Progenitor cell of endocrine pancreas (in vitro differentiated cells): ENCODE measurements at places on chromosomes 5 and 9.

DNA sequence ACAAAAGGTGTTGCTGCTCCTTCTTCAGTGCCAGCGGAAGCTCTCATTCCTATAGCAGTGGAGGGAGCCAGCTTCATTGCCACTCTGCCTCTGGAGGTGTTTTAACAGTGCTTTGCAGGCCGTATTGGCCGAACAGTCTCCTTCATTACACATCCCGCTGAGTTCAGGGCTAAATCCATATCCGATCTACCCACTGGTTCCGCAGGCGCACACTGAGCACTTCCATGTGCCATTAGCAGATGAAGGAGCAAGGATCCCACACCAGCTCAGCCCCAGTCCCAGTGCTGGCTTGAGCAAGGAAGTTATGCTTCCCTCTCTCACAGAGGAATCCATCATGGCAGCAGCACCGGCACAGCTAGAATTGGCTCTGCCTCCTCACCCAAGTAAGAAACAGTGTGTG is 121.2 kb upstream of the IRX2 start:
- DNase-seq, result no peak

DNA sequence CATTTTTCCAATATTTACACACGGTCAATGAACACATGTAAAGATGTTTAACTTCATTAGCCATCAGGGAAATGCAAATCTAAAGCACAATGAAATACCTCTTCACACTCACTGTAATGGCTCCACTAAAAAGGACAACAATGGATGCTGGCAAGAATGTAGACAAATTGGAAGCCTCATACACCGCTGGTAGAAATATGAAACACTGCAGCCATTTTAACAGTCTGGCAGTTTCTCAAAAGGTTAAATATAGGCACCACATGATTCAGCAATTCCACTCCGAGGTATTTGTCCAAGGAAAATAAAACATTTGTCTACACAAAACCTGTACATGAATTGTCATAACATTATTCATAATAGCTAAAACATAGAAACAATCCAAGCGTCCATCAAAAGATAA is 20.0 kb downstream of the RNF145 start:
- DNase-seq, result no peak

GRCh38 chr9:108620767-108621166 is 235.0 kb downstream of the ACTL7B start:
- no peak for DNase-seq

- DNase-seq, result no peak
Measured at GRCh38 chr9:130899051-130899748, 2.6 kb upstream of the QRFP start.

DNA sequence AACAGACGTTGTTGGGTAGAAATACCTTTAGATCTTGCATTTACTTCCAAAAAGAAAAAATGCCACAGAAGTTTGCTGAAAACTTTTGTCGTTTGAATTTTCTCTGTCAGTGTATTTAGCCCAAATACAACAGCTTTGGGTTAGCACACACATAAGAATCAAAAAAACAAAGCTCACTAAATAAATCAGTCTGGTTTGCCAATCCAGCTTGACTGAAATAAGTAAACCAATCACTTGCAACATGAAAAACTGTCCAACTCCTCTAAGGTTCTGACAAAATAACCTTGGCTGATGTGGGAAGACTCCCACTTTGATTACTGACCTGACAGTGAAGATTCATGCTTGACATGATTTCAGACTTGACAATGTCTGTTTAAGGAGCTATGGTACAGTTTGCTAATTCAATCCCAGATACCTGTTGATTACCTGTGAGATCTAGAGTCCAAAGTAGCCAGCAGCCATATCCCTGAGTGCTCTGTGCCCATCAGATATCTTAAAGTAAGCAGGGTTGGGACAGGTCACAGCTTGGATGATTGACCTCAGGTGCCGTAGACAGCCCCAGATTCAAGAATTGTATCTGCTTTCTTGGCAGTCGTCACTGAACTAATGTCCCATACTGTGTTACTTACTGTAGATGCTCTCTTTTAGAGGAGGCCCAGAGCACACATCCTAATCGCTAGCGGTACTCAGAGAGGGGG is 727 bp downstream of the IGIP start:
- DNase-seq, result no peak

GRCh38 chr5:329768-330167 is 8.3 kb downstream of the AHRR start:
- DNase-seq, result no peak

GRCh38 chr5:60700416-60700757 is 421 bp upstream of the DEPDC1B start:
- DNase-seq, result no peak

DNA sequence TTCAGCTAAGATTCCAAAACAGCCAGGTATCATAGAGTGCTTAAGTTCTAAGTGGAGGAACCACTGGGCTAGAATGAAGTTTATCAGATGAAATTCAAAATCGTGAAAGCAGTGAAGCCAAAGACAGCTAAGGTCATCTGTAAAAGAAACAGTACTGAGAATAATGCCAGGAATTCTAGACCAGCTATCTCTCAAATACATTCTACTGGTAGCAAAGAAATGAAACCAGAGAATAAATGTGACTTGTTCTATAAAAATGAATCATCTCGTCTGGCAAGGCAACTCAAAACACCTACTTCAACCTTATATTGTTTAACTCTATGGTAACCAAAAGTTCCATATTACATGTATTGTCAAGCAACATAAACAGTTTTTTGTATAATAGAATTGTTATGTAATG is 51.3 kb upstream of the RGMB start:
- no peak for DNase-seq

- no peak for DNase-seq
Measured at GRCh38 chr9:72134801-72135200, 14.4 kb upstream of the GDA start.

- no peak for DNase-seq
Measured at GRCh38 chr5:150625164-150625535, 15.3 kb upstream of the SYNPO start.

GRCh38 chr5:176446884-176447590 is 1.1 kb upstream of the FAF2 start:
- DNase-seq, result peak; percentile 14

DNA sequence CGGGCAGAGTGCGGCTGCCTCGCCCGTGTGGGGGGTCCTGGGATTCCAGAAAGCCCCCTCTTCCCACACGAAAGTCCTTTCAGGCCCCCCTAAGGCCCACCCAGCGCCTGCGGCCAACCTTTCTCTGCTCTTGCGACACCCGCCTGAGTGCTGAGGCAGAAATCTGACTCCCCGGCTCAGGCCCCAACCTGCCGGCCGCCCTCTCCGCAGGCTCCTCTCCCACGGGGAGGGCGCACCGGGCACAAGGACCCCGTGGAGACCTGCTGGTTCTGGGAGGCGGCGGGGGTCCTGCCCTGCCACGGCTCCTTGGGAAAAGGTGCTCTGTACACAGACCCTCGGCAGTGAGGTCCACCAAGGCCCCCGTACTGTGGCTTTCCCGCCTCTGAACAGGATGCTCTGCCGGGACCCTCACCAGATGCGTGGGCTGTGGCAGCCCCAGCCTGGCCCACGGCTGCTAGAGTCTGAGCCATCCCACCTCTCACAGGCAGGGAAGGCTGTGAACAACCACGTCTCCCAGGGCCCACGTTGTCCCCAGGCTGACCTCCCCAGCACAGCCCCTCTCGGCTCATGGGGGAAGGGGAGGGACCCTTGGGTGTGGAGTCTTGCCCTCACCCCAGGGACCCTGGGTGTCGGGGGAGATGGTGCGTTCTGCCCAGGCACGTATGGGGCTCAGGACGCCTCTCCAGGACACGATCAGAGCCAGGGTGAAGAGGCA is 41.5 kb upstream of the EGFL7 start:
- no peak for DNase-seq

- DNase-seq, result no peak
Measured at GRCh38 chr5:40986666-40987065, 77.4 kb downstream of the C7 start.

GRCh38 chr5:67875601-67876000 is 340.0 kb upstream of the PIK3R1 start:
- no peak for DNase-seq

- no peak for DNase-seq
Measured at GRCh38 chr5:159891371-159891770, 24.9 kb upstream of the ADRA1B start.

GRCh38 chr9:94178927-94179326 is 80.2 kb upstream of the ZNF169 start:
- DNase-seq, result no peak

DNA sequence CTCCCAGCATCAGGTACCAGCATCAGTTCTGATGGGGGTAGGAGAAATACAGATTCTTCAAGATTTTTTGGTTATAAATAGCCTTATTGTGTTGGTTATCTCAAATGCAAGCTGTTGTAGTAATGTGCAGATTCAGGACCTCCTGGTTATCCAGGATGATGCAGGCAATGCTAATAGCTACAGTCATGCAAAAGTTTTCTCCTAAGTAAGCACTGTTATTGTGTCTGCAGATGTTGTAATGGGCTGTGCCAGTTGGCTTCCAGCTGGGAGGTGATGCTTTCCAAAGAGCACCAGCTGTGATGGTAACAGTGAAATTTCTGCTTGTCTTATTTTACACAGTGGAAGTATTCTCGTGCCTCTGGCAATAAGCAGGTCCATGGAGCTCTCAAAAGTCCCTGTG is 719.2 kb upstream of the CTNND2 start:
- DNase-seq, result no peak

DNA sequence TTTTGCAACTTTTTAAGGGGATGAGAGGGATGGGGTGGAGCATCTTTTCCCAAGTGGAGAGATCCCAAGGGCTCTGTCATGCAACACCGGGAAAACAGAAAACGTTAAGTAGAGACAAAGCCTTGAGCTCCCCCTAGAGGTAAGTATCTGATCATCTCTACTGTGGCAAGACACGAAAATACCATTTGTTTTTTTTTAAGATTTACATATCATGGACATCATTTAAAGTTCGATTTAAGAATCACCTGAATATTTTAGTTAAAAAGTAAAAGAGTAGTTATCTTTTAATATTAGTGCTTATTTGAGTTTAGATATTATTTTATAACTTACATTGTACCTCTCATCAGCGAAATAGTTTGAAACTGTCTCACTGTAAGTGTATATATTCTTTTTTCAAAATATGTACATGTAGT is 200.4 kb downstream of the LRRC70 start:
- no peak for DNase-seq

DNA sequence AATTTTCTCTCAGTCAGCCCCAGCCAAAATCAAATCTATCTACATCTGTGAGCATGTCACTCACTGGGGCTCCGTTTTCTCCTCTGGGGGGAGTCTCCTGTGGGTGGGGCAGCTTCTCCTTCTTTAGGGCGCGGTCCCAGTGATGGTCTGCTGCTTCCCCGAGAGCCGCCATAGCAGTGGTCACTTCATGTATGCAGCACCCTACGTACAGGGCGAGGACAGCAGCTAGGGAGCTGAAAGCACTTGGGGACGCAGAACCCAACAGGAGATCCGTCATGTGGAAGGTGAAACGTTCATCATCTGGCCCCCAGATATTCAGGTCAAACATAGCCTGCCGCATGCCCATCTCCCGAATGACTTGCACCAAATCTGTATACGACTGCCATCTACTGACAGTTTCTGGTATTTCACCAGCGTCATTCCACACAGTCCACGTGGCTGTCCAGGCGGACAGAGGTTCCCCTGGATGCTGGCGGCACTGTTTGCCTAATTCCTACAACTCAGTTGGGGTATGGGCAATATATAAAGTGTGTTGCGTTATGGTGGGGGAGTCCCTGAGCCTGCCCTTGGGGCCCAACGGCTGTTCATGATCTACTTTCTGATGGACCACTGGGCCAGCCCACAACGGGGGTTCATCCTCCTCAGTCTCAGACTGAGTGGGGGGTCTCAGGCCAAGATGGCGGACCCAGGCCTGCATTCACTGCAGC is 795.0 kb downstream of the EFNA5 start:
- DNase-seq, result no peak

- DNase-seq, result no peak
Measured at GRCh38 chr5:34411470-34412346, 244.4 kb upstream of the RAI14 start.

DNA sequence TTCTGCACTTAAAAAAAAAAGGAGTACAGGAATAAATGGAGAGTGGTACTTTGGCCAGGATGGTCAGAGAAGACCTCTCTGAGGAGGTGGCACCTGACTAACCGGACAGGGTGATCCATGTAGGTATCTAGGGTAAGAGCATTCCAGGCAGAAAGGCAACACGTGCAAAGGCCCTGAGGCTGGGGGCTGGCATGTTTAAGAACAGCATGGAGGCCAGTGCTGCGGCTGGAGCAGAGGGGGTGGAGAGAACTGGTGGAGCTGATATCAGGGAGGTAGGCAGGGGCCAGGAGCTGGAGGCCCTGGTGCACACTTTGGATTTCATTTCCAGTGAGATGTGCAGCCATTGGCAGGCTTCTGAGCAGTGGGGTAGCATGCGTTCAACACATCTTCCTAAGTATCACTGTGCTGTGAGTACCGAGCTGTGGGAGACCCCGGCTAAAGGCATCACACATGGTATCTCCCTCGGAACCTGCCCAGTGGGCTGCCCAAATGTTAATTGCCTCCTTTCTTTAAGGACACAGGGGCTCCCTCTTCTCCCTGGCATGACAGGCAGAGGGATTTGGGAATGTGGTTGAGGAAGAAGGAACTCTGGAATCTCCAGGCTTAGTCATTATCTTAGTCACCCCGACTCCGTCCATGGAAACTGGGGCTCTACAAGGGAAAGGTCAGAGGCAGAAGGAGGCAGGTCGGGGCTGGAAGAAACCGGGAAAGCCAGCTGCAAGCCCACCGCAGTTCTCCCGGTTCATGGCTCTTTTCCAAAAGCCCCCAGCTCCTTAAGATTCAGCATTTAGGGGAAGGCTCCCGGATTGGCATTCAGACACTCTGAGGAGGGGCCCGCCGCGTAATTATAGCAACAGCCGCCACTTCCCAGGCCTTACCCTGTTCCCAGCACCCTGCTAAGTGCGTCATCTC is 18.6 kb downstream of the SLC6A7 start:
- no peak for DNase-seq

DNA sequence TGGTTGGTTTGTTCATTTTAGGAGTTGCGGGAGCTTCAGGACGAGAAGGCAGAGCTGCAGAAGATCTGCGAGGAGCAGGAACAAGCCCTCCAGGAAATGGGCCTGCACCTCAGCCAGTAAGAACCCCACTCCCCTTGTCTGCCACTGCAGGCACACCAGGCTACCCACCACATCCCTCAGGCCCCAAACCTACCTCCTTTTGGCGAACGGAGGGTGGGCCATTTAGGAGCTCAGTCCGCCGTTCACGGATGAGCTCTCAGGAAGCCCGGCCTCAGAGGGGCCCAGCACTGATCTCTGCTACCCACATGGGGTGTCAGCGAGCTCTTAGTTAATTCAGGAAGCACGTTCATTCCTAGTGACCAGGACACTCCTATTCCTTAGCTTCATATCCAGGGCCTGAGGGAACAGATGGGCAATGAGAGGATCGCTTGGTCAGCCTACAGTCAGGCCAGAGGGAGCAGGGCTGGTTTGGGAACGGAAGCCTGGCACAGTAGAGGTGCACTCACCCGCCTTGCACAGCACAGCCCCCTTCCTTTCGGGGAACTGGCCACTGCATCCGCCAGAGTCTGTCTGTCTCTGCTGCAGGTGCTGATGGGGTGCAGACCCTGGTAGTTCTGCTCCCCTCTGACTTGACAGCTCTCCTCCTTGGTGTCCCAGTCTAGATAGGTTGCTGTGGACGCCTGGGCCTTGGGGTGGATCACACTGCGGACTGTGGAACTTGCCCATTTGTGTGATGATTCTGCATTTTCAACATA is 21.4 kb downstream of the HNRNPH1 start:
- DNase-seq, result no peak
